NCI-H1105 treated with DMSO at 0.1 percent for 48 hours (cell line): ENCODE measurements at places on chromosomes 1 and 21.

DNA sequence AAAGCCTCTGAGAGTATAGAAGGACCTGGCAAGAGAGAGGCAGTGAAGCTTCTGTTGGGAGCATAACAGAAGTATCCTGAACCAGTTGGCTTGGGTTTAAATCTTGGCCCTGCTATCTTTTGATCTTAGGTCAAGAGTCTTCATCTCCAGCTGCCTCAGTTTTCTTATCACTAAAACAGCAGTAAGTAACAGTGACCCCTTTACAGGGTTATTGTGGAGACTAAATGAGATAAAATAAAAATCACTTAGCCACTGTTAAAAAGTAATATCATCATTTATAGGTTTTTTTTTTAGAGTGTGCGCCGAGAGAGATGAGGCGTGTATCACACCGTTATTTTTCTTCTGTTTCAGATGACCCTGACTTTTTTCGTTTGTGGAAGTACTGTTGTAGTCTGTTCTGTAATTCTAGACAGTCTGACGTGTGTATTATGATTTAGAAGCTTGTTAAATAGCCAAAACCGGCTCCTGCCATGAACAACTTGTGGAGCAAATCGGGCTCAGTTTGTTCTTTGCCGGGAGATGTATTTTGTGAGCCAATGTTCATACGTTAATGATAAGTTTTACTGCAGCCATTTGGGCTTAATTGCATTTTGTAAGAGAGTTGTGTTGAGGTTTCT, 1.1 kb downstream of the THRAP3 start:
- DNase-seq = no peak

GRCh38 chr1:63946866-63947491, 173.2 kb downstream of the ROR1 start:
- no peak for DNase-seq

DNA sequence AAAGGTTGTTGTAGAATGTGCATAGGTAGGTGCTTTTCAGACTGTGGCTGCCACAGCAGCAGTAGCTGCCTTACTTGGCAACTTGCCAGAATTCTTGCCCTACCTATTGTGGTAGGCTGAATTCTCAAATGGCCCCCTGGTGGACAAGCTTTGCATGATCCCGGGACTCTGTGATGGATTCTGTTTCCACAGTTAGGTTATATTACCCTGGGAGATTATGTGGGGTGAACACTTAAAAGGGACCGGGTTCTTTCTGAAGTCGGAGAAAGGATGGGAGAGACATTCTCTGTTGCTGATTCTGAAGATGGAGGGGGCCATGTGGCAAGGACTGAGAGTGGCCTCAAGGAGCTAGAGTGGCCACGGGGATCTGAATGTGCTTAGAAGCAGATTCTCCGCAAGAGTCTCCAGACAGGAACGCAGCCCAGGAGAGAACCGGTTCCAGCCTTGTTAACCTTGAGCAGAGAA, 32.1 kb upstream of the KCNE1 start:
- peak; percentile 19 for DNase-seq

DNA sequence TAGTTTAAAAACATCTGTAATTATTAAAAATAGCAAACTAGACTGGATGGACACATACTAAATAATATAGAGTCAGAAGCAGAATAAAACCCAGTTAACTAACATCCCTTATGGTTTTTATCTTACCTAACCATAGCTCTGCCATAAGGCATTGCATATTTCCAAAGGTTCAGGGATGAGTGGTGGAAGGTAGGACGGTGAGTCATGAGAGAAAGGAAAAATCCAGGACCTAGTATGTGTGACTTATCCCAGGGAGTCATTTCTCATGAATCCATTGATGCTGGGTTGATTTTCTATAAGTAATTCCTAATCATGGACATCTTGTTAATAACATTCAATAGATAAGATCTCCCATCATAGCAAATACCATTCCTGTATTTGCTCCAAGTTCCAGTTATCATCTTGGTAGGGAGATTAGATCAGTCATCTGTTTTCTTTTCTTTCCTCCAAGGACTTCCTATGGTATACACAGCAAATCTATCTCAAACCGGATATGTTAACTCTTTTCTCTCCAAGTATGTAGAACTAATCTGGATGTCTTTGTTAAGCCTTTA, 490.7 kb upstream of the B3GALT2 start:
- no peak for DNase-seq

- DNase-seq = no peak
Observed at GRCh38 chr1:20508411-20508771, 440 bp upstream of the MUL1 start.

- no peak for DNase-seq
Observed at GRCh38 chr1:114238053-114238452, 84.4 kb upstream of the SYT6 start.

DNA sequence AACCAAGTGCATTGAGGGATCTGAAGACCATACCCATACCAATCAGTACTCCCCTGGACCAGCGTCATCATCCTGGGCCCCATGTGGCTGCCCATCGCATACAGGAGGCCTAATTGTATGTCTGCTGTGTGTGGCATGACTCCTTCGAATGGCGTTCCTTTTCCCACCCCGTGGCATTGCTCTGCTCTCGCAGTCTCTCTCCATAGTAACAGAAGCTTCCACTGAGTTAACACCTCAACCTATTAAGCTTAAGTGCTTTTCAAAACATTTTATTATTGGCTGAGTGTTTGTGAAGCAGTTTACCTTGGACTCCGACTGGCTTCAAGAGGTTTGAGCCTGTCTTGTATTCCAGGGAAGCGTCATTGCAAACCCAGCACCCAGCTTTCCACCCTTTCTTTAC, 187.1 kb upstream of the LMO4 start:
- DNase-seq = peak; percentile 3

GRCh38 chr1:44786138-44786840, 1.7 kb downstream of the BEST4 start:
- DNase-seq = no peak

DNA sequence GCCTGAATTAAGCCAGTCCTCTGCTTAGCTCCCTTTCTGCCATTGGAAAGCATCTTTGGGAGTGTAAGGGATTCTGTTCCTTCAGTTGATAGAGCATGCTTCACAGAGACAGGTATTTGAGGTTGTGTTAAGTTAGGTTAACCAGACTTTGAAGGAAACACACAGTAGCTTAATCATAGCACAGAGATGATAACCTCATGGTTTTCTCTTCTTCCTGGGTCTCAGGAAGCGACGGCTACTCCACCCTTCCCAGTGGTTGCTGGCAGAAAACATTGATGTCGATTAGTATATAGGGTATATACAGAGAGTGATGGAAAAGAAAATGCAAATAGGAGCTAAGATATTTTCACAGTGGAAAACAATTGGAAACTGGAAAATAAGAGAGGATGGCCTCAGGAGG, 42.0 kb downstream of the S1PR1 start:
- no peak for DNase-seq

- DNase-seq = no peak
Observed at GRCh38 chr1:48560116-48560515, 88.1 kb upstream of the SPATA6 start.

DNA sequence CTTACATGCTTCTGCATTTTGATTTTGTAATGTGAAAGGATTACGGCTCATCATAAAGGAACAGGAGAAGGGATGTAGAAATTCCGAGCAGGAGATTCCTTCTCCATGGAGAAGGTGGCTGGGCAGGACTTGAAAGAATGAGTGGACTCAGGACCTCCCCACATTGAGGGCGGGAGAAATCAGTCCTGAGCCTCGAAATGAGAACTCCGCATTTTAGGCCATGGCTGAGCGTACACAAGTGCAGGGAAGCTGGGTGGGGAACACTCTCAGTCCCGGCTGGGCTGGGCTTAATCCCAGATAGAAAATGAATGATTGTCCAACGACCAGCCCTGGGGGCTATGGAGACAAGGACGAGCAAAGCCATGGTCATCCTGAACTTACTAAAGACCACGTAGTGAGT, 402.3 kb upstream of the POU3F1 start:
- DNase-seq = no peak

- peak; percentile 90 for DNase-seq
Observed at GRCh38 chr1:31216016-31216415, 23.7 kb downstream of the NKAIN1 start.

- DNase-seq = no peak
Observed at GRCh38 chr1:108947871-108948525, 15.3 kb downstream of the CLCC1 start.

DNA sequence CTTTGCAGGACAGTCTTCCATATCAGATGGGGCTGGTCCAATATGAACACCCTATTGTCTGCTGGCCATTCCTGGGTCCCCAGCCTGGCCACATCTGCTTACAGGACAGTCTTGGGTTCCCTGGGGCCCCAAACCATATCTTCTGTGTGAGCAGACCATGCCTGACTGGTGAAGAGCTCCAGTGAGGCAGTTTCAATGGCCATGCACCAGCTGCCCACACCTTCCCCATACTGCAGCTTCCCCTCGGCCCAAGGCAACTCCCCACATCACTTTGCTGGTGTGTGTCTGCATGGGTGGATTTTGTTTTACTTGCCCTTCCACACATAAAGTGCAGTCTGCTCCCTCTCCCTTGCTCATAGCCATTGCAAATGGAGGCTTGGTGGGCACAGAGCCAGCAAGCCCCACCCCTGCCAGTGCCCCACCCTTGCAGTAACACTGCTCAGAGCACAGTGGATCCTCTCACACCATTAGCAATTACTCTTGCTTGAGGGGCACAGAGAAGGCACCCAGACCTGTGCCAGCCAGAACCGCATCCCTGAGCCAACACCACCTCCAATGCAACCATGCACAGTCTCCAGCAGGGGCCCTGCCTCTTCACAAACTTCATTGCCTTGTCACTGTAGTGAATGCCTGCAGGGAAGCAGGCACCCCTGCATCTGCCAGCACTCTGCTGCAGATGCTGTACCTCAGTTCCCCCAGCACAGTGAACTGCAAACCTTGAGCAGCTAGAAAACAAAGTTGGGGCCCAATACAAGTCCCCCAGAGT, 474.5 kb upstream of the BEND5 start:
- no peak for DNase-seq

DNA sequence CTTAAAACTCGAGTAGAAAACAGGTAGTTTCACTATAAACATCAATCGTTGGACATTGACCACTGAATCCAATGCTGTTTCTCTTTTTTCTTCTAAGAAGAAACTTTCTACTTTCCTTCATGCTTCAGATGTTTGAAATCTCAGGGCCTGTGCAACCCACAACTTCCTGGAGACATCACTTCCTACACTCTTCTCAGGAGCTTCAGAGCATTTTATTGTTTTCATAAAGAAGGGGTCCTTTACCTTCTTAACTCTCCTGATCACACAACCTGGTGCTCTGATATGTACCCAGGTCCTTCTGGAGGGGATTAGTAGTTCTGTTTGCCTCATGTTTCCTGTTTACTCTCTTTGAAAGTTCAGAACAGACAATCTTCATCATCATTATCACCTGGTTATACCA, 113.0 kb upstream of the VAV3 start:
- no peak for DNase-seq

DNA sequence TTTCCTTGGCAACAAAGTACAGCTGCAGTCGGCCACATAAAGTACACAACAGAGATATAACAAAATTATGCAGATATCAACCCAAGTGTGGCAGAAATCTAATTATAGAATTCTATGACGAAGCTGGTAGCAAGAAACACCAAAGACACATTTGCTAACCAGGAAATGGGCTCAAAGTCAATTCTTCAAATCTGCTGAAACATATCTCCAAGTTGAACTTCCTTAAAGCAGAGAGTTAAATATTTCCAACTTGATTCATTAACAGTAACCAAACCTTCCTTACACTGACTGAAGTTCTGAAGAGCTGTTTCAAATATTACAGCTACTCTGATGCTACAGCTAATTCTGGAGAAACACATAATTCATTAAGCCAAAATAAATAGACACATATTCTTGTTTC, 67.6 kb upstream of the SDC3 start:
- DNase-seq = no peak

DNA sequence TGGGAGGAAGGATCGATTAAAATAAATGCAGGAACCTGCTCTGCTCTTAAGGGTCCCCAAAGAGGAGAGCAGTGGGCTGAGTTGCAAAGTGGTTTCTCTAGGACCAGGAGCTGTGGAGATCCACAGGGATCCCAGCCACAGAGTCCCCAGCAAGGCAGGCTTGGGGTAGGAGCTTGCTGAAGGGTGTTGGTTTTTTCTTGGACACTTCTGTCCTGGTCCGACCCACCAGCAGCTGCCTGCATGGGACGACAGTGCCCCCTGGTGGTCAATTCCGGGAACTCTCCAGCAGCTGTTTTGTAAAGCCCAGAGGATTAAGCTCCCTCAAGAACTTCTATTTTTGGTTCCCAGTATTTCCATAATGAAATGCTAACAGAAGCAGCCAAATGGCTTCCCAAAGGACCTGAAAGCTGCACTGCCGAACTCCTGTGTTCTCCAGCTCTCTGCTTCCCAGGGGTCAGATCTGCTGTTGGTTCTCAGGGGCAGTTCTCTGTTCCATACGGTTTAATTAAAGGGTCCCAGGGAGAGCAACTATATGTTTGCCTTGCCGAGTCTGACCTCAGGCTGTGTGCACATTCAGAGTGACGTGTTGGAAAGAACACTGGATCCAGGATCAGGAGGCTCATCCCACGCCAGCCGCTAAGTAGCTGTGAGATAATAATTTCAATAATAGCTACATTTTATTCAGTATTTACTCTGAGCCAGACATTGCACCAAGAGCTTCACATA, 23.2 kb downstream of the NENF start:
- DNase-seq = peak; percentile 57

DNA sequence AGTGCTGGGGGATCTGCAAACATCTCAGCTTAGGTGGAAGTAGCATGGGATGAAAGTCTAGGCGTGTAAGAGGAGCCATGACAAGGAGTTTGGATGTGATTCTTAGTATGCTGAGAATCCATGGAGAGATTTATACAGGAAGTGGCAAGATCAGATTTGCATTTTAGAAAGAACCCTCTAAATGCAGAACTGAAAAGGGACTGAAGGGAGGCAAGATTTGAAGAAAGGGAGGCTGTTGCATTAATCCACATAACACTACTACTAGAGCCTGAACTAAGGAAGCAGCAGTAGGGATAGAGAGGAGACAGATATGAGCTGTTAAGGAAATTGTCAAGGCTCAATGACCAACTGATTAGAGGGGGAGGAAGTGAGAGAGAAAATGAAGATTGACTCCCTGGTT, 9.8 kb downstream of the C1orf74 start:
- DNase-seq = no peak

- DNase-seq = no peak
Observed at GRCh38 chr1:26717017-26717491, 21.2 kb downstream of the ARID1A start.

- DNase-seq = no peak
Observed at GRCh38 chr1:63907051-63907450, 133.2 kb downstream of the ROR1 start.

GRCh38 chr1:40974945-40975344, 4.6 kb upstream of the CTPS1 start:
- DNase-seq = no peak

GRCh38 chr1:245969283-245969682, 537.8 kb downstream of the SMYD3 start:
- no peak for DNase-seq

DNA sequence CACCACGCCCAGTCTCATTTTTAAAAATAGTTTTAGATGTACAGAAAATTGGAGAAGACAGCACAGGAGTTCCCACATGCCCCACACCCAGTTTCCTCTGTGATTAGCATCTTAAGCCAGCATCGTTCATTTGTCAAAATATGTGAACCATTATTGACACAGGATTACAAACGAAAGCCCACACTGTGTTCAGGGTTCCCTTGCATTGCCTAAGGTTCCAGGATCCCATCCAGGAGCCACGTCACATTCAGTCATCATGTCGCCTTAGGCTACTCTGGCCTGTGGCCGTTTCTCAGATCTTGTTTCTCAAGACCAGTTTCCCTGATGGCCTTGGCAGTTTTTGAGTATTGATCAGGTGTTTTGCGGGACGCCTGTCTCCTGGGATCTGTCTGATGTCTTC, 34.7 kb upstream of the TNFRSF1B start:
- no peak for DNase-seq
